RWPE2 (cell line): ENCODE measurements at places on chromosomes 4 and X.

- no peaks in the 10 kb centered on the region for H3K36me3 ChIP-seq
- no peak overlapping the region for H3K4me3 ChIP-seq
- H3K4me1 ChIP-seq: peaks cover 4% of the 10 kb centered on the region
- no peak overlapping the region for H3K27ac ChIP-seq
Observed at GRCh38 chr4:90419124-90419711, 292.0 kb downstream of the CCSER1 start.

- no peak for DNase-seq
- no peaks in the 10 kb centered on the region for H3K27me3 ChIP-seq
Observed at GRCh38 chr4:163384434-163384833, 40.7 kb downstream of the NPY5R start.

DNA sequence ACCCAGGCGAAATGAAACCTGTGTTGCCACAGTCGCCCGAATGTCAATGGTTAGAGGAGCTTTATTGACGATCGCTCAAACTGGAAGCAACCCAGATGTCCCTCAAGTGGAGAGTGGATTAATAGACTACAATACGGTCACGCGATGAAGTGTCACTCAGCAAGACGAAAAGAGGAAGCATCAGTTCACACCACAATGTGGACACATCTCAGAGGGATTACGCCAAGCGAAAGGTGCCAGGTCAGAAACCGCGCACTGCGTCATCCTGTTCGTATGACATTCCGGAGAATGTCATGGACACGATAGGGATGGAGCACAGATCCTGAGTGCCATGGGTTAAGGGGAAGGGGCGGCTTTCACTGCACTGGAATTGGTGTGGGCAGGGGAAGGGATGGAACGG lies 111.7 kb downstream of the HMX1 start:
- H3K27me3 ChIP-seq: peaks cover 8% of the 10 kb centered on the region
- H3K4me1 ChIP-seq: no peaks in the 10 kb centered on the region
- H3K27ac ChIP-seq: no peak overlapping the region
- H3K36me3 ChIP-seq: no peaks in the 10 kb centered on the region
- no peak for DNase-seq

DNA sequence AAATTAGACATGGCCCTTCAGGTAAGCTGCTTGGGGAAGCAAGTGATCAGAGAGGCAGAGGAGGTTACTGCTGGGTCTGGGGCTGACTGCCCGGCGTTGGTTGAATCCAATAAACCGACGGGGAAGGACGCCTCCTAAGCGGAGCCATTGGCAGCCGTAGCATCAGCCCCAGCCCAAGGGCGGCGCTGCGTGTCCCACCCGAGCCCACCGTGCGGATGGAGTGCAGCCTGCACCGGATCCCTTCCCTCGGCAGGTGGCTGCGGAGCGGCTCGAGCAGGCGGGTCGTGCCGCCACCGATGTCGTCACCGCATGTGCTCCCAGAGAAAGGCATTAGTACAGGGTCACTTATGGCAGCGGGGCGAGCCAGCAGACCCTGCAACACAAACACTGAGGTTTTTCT lies 82.1 kb downstream of the ALPK1 start:
- no peak for DNase-seq
- H3K27me3 ChIP-seq: no peaks in the 10 kb centered on the region
- no peaks in the 10 kb centered on the region for H3K36me3 ChIP-seq
- no peaks in the 10 kb centered on the region for H3K4me1 ChIP-seq
- no peak overlapping the region for H3K27ac ChIP-seq

DNA sequence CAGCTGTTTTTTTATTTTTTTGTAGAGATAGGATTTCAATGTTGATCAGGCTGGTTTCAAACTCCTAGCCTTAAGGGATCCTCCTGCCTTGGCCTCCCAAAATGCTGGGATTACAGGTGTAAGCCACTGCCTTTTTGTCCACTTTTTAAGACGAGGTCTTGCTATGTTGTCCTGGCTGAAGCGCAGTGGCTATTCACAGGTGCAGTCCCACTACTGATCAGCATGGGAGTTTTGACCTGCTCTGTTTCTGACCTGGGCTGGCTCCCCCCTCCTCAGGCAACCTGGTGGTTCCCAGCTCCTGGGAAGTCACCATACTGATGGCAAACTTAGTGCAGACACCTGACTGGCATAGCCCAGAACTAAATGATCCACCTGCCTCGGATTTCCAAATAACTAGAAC lies 2.3 kb upstream of the NSD2 start:
- DNase-seq: no peak
- no peak overlapping the region for H3K4me3 ChIP-seq
- H3K4me1 ChIP-seq: peaks cover 11% of the 10 kb centered on the region
- H3K36me3 ChIP-seq: peaks cover 6% of the 10 kb centered on the region
- H3K27ac ChIP-seq: no peak overlapping the region
- no peaks in the 10 kb centered on the region for H3K27me3 ChIP-seq

DNA sequence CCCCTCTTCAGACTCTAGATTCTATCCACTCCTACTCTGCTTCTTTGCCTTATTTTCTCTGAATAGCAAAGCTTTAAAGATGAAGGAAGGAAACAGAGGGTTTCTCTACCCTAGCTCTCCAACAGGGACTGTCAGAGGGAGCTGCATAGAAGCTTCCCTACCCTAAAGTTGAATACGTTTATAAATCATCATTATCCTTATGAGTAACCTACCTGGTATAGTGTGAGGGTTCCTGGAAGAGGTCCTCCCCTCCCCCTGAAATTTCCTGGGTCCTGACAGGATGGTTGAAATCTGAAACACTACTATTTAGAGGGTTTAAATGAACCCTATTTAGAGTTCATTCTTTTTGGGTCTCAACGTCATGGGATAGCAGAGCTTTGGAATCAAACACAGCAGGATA lies 187.0 kb upstream of the RBPJ start:
- no peak overlapping the region for H3K27ac ChIP-seq
- H3K36me3 ChIP-seq: no peaks in the 10 kb centered on the region
- H3K27me3 ChIP-seq: no peaks in the 10 kb centered on the region
- H3K4me1 ChIP-seq: no peaks in the 10 kb centered on the region
- DNase-seq: no peak
- H3K4me3 ChIP-seq: no peak overlapping the region

GRCh38 chr4:144384408-144384807 lies 243.9 kb upstream of the GYPA start:
- no peaks in the 10 kb centered on the region for H3K4me1 ChIP-seq
- no peak overlapping the region for H3K27ac ChIP-seq
- no peak overlapping the region for H3K4me3 ChIP-seq

- no peak overlapping the region for H3K4me3 ChIP-seq
- H3K4me1 ChIP-seq: peaks cover 6% of the 10 kb centered on the region
- no peaks in the 10 kb centered on the region for H3K36me3 ChIP-seq
- DNase-seq: no peak
- no peaks in the 10 kb centered on the region for H3K27me3 ChIP-seq
- no peak overlapping the region for H3K27ac ChIP-seq
Observed at GRCh38 chr4:40395908-40396793, 61.0 kb downstream of the CHRNA9 start.

GRCh38 chr4:160142579-160142978 lies 1039.7 kb downstream of the RAPGEF2 start:
- no peaks in the 10 kb centered on the region for H3K36me3 ChIP-seq
- no peak for DNase-seq
- peaks cover 3% of the 10 kb centered on the region for H3K4me1 ChIP-seq
- H3K4me3 ChIP-seq: no peak overlapping the region
- H3K27me3 ChIP-seq: no peaks in the 10 kb centered on the region

DNA sequence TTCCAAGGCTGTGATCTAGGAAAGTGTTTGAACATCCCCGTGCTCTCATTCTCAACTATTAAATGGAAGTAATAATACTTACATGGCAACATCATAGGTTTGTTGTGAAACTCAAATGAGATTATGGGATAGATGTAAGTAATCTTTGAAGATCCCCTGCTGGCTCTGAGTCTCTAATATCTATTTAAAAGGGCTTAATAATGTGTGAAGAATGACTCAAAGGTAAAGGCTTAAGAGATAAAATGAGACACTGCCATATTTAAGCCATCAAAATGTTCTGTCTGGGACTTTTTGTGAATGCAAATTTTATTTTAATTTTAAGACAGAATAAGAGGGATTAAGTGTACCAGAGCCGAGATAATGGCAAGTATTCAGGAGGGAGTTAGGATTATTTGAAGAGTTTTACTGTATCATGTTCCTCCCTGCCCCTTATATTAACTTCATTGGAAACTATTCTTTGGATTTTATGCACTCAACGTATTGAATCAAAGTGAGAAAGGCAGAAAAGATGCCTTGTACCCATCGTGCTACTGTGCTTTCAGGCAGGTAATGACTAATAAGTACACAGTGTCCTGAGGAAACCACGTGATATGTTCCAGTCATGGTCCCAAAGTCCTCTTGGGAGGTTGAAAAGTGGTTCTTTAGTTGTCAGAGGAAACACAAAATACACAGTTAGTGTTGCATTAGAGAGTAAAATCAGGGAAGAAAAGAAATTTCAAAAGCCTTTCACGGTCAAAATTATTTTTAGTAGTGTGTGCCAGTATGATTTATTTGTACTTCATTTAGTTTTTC lies 192.4 kb downstream of the RBM46 start:
- no peak overlapping the region for H3K4me3 ChIP-seq
- H3K4me1 ChIP-seq: no peaks in the 10 kb centered on the region
- no peaks in the 10 kb centered on the region for H3K36me3 ChIP-seq
- H3K27ac ChIP-seq: no peak overlapping the region

- H3K27me3 ChIP-seq: no peaks in the 10 kb centered on the region
- no peak overlapping the region for H3K27ac ChIP-seq
- no peak overlapping the region for H3K4me3 ChIP-seq
- no peaks in the 10 kb centered on the region for H3K4me1 ChIP-seq
- no peak for DNase-seq
Observed at GRCh38 chr4:124253080-124253479, 459.5 kb downstream of the ANKRD50 start.

GRCh38 chr4:118801895-118802575 lies 33.9 kb downstream of the SEC24D start:
- DNase-seq: no peak
- peaks cover 91% of the 10 kb centered on the region for H3K36me3 ChIP-seq
- no peak overlapping the region for H3K27ac ChIP-seq
- H3K27me3 ChIP-seq: no peaks in the 10 kb centered on the region
- no peaks in the 10 kb centered on the region for H3K4me1 ChIP-seq
- H3K4me3 ChIP-seq: no peak overlapping the region

DNA sequence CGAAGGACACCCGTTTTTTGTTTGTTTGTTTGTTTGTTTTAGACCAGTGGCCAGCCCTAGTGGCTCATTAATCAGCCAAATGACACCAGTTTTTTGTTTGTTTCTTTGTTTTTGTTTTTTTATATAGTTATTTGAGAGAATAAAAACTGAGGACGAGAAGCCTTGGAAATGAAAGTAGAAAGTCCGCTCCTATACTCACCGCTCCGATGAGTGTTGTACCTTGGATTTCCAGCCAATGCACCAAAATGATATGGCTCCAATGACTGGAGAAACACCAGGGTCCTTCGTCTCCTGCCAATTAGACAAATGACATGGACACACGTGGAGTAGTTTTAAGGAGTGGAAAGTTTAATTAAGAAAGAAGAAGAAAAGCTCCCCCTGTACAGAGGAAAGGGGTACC lies 87.9 kb downstream of the ZXDA start:
- H3K36me3 ChIP-seq: no peaks in the 10 kb centered on the region
- DNase-seq: no peak
- no peak overlapping the region for H3K27ac ChIP-seq
- no peaks in the 10 kb centered on the region for H3K27me3 ChIP-seq

- H3K4me3 ChIP-seq: no peak overlapping the region
- no peak overlapping the region for H3K27ac ChIP-seq
- DNase-seq: no peak
- no peaks in the 10 kb centered on the region for H3K36me3 ChIP-seq
Observed at GRCh38 chr4:170305627-170306026, 215.9 kb upstream of the AADAT start.

- no peak for DNase-seq
- no peak overlapping the region for H3K27ac ChIP-seq
- no peaks in the 10 kb centered on the region for H3K4me1 ChIP-seq
- no peak overlapping the region for H3K4me3 ChIP-seq
Observed at GRCh38 chr4:51909236-51909703, 66.3 kb downstream of the DCUN1D4 start.

GRCh38 chrX:122777766-122778165 lies 406.3 kb upstream of the GRIA3 start:
- H3K36me3 ChIP-seq: no peaks in the 10 kb centered on the region
- no peaks in the 10 kb centered on the region for H3K4me1 ChIP-seq
- no peak for DNase-seq
- H3K27ac ChIP-seq: no peak overlapping the region
- H3K4me3 ChIP-seq: no peak overlapping the region

- no peak for DNase-seq
- no peaks in the 10 kb centered on the region for H3K36me3 ChIP-seq
- no peaks in the 10 kb centered on the region for H3K27me3 ChIP-seq
Observed at GRCh38 chrX:55787727-55788126, 70.2 kb downstream of the RRAGB start.

DNA sequence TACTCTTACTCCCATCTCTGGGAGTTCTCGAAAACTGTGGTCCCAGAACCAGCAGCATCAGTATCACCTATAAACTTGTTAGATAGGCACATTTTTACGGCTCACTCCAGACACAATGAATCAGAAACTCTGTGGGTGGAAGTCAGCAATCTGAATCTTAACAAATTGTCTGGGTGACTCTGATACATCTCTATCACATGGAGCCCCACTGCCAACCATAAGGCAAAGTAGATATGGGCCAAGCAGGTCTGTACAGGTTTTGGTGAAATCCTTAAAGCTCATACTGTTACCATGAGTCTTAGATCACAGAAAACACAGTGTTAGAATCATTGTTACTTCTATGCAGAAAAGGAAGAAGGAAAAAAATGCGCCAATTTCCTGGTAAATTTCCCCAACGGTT lies 122.5 kb upstream of the HCCS start:
- DNase-seq: no peak
- no peaks in the 10 kb centered on the region for H3K36me3 ChIP-seq
- no peaks in the 10 kb centered on the region for H3K27me3 ChIP-seq
- H3K4me1 ChIP-seq: no peaks in the 10 kb centered on the region
- no peak overlapping the region for H3K4me3 ChIP-seq

GRCh38 chr4:95250544-95251137 lies 298.1 kb downstream of the UNC5C start:
- H3K4me1 ChIP-seq: no peaks in the 10 kb centered on the region
- DNase-seq: no peak
- no peaks in the 10 kb centered on the region for H3K36me3 ChIP-seq
- no peak overlapping the region for H3K27ac ChIP-seq

DNA sequence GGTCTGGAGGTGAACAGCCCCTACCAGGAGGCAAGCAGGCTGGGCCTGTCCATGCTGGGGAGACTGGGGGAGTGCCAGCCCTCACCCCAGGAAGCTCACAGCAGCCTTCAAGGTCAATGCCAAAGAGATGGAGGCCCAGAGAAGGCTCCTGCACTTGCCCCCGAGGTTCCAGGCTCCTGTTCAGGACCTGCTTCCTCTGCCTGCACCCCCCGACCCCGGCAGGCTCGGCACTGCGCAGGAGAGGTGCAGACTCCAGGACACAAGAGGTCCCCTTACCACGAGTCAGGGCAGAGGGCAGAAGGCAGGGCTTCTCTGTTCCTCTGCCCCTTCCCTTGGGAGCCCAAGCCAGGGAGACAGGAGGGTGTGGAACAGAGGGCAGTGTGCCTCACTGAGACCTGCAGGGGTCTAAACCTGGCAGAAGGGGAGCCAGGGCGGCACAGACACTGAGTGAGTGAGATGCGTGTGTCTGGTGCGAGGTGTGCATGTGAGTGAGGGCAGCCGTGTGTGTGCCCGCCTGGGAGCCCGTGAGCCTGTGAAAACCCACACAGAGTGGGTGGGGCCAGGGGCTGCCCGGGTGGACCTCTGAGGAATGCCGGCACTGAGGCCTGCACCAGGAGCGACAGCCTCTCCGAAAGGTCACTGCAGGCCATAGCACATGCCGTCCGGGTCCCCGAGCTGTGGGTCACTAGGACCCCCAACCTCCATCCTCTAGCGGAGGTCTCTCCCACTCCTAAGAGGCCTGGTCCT lies 30.7 kb upstream of the FGFR3 start:
- H3K27me3 ChIP-seq: no peaks in the 10 kb centered on the region
- peaks cover 12% of the 10 kb centered on the region for H3K4me1 ChIP-seq
- no peak overlapping the region for H3K27ac ChIP-seq
- DNase-seq: no peak
